ENCODE measurements at places on chromosomes 3 and 15. TPM values are rescaled to one million over a fixed set of nuclear protein-coding genes. Genes with fewer than 3 reads are reported as not detected.
A peak's percentile ranks its signal among the peaks of the same experiment; 100 is the strongest.

DNA sequence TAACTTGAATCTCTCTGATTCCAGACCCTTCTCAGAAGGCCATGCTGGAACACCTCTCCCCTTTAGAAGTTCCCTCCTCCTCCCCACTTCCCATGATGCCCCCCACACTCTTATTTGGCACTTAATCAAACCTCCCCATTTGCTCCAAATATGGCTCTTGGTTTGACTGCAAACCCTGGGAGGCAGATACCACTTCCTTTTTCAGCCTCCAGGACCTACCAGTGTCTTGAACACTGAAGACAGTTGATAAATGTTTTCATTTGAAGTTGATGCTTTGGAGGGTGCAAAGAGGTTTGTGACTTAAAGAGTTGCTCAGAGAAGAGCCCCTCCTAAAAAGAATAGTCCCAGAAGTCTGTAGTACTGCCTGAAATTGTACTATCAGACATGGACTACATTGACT, 61.5 kb downstream of the SEMA5B start:
- DNase-seq = no peak

DNA sequence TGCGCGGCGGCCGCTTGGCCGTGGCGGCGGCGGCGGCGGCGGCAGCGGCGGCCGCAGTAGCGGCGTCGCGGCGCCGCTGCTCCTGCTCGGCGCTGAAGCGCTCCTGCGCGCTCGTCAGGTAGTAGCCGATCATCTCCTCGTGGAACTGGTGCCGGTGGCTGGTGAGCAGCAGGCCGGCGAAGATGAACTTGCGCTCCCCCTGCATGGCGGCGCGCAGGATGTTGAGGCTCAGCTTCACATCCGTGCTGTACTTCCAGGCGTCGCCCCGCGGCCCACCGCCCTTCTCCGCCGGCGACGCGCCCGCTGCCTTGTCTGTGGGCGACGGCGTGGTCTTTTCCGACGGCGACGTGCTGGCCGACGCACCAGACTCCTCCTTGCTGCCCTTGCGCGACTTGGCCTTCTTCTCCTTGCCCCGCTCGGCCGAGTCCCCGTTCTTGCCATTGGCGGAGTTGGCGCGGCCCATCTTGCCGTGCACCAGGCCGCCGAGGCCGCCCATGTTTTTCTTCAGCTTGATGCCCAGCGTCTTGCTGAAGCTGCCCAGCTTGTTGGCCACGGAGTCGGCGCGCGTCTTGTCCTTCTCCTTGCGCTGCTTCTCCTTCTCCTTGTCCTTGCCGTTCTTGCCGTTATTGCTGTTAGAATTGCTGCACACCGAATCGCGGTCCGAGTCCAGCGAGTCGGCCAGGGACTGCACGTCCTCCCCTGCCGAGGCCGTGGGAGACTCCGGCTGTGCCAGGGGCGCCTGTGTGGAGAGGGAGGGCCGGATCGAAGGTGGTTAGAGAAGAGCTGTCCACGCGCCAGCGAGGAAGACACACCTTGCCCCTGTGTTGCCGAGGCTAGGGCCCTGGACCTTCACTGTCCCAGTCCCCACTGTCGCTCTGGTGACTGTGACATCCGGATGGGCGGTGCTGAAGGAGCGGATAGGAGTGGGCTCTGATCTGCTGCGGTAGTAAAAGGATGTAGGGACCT, 157.6 kb downstream of the KLF13 start:
- no peak for DNase-seq

- DNase-seq = no peak
Observed at GRCh38 chr3:43153216-43154083, 47.6 kb upstream of the POMGNT2 start.

DNA sequence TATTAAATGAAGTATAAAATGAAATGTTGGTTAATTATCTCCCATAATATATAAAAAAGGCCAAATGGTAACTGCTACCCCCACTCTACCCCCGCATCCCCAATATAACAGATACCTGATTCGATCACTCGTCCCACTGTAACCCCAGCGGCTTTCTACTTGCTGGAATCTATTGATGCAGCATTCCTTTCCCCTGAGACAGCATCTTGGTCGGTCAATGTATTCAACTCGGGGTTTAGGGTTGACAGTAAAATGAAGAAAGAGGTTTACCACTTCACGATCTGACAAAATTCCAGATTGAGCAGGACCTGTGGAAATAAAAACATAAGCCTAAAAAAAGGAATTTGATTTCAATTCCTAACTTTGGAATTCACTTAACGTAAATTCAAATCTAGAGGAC, 18.6 kb upstream of the C15orf40 start:
- DNase-seq = no peak

GRCh38 chr15:66641485-66642315, 60.3 kb upstream of the SMAD6 start:
- DNase-seq = no peak

Gene MKRN2OS
- total RNA-seq = not detected

- DNase-seq = no peak
Observed at GRCh38 chr15:70559265-70560239, 203.8 kb downstream of the UACA start.

Gene SLC22A14
- 0.18 TPM for total RNA-seq

DNA sequence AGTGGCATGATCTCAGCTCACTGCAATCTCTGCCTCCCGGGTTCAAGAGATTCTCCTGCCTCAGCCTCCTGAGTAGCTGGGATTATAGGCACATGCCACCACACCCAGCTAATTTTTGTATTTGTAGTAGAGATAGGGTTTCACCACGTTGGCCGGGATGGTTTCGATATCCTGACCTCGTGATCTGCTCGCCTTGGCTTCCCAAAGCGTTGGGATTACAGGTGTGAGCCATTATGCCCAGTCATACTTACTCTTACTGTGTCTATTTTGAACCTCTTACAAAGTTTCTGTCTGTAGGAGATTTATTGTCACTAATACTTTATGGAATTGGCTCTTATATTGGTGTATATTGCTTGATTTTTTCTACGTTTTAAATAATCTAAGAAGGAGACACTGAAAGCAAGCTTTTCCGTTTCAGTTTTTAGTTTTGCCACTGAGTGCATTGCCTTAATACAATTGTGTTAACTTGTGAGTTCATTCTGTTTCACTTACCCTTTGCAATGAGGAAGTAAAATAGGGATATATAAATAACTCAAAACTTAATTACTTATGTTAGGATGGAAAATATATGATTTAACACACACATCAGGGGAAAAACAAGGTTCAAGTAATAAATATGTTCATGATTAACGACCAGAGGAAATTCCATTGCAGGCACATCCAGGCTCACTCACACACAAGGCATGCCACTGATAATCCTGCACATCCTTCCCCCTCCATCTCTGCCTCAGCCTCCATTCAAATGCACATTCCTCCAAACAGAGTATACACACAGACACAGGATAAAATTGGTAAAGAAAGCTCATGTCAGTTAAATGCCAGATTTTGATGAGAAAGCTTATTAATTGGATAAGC, 279.3 kb upstream of the RASGRP1 start:
- peak; percentile 73 for DNase-seq

- no peak for DNase-seq
Observed at GRCh38 chr3:101518421-101518871, 5.4 kb upstream of the SENP7 start.

DNA sequence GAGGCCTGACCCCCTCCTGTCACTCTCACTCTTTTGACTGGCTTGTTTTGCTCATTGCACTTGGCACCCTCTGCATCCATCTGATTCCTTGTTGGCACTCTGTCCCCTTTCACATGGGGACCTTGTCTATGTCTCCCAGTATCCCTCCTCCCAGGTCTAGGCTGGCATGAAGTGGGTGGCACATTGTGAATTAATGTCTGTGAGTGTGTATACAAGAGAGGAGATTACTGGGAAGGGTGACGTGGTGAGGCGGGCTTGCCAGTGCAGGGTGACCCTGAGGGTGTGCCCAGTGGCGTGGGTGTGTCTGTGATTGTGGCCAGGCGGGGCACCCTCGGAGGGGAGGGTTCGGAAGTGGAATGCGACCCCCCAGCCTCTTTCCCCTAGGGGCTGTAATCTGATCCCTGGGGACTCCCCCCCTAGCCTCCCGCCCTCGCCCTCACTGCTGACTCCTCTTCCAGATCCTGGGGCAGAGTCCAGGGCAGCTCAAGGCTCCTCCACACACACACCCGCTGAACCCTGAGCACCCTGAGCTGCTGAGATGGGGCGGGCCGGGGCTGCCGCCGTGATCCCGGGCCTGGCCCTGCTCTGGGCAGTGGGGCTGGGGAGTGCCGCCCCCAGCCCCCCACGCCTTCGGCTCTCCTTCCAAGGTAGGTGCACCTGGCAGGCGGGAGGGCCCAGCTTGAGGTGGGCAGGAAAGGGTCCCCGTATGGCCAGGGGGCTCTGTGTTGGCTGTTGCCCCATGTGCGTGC, at the start of gene SEMA3B:
TSS of gene SEMA3B (plus strand) at position 445 of the 749 bp plus-strand sequence. CDS start at position 539, 94 bp downstream.
- no peak for DNase-seq

DNA sequence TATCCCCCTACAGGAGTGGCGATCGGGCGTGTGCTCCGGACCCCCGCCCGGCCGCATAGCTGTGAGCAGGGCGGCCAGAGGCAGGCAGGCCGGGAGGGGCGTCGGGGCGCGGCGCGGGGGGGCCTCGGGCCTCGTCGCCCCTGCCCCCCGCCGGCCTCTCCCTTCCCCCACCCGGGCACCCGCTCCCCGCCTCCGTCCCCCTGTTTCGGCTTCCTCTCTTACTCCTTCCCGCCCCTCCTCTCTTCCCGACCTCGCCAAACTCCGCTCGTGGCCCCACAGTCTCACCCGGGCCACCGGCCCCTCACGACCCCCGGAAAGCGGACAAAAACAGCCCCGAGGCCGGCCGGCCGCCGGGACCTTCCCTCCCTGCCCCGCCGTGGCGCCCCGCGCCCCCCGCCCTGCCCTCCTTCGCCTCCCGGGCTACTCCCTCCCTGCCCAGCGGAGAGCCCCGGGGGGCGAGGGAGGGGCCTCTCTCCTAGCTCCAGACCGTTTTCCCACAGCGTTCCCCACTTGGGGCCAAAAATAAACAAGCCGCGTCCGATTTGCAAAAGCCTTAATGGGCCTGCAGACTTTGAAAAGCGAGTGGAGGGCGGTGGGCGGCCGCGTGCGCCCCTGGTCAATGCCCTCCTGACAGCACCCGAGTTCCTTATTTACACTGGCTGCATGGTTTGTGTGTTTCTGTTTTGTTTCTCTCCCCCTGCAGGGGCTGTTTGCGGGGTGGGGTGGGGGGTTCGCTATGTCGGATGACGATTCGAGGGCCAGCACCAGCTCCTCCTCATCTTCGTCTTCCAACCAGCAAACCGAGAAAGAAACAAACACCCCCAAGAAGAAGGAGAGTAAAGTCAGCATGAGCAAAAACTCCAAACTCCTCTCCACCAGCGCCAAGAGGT, 1.0 kb downstream of the UBE2E1 start:
- DNase-seq = no peak

DNA sequence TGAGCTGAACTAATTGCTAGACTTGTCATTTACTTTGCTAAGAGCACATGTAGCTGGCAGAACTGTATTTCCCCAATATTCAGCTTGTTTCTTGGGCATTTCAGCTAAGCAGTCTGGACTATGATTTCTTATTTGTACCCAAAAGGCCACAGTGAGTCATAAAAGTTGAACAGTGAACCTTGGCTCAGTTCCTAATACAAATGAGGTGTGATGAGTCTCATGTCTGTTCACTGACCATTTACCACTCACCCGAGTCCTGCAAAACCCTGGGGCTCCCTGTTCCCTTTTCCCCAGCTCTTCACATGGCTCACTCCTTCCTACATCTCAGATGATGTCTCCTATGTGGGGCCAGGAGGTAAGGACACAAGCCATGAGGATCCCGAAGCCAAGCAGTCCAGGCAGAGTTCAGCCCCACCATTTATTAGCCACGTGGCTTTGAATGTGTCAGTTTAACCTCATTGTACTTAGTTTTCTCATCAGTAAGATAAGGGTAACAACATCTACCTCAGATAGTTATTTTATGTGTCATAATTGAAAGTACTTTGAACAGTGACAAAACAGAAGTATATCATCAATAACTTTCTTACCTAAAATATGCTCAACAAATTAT, 239.3 kb downstream of the IL5RA start:
- DNase-seq = no peak

Gene GOLGA6L7
- not detected for total RNA-seq

- DNase-seq = no peak
Observed at GRCh38 chr15:74511583-74511982, 29.4 kb upstream of the ARID3B start.

- no peak for DNase-seq
Observed at GRCh38 chr15:76636059-76636458, 269.1 kb downstream of the SCAPER start.

DNA sequence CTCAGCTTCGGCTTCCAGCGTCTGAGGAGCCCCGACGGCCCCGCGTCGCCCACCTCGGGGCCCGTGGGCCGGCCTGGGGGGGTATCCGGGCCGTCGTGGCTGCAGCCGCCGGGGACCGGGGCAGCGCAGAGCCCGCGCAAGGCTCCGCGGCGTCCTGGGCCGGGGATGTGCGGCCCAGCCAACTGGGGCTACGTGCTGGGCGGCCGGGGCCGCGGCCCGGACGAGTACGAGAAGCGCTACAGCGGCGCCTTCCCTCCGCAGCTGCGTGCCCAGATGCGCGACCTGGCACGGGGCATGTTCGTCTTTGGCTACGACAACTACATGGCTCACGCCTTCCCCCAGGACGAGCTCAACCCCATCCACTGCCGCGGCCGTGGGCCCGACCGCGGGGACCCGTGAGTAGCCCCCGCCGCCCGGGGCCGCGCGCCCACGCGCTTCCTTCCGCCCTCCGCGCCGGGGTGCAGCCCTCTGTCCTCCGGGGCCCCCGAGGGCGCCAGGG, 462 bp downstream of the EDEM1 start:
- DNase-seq = no peak

Measured in glomerular endothelial cell (primary cell).